Naive thymus-derived CD4-positive, alpha-beta T cell (primary cell): ENCODE measurements at places on chromosomes 3 and 15.

DNA sequence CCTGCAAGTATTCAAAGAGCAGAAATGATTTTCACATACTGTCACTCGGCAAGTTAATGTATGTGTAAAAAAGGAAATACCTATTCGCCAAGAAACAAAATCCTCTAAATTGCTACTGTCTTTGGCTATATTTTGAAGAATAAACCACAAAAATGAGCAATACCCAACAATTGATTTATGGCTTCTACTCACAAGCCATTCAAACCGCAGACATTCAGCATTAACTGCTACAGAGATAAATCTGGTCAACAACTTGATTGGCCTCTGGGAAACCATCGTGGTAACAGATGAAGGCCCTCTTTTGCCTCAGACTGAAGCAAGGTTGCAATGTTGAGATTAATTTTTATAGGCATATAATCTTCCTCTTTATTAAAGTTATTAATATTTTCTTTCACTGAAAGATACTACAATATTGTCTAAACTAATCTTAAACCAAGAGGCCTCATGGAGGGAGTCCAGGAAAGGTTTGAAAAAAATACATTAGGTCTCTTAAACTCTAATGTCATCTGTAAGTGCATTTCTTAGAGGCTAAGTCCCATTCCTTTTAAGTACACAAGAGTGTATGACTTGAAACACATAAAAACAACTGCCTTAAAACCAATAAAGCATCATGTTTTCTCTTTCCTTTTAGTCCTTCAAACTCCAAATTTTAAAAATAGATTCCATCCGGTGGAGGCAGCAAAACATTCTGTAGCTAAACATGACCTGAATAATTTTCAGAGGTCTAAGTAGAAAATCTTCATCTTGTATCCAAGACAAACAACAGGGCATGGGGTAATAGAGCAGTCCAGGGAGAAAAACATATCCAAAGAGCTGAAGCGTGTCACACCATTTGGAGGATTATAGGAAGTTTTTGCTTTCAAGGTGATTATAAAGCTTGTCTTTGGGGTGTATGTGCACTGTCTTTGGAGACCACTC lies 162.4 kb upstream of the TGFBR2 start:
- no peak for DNase-seq

DNA sequence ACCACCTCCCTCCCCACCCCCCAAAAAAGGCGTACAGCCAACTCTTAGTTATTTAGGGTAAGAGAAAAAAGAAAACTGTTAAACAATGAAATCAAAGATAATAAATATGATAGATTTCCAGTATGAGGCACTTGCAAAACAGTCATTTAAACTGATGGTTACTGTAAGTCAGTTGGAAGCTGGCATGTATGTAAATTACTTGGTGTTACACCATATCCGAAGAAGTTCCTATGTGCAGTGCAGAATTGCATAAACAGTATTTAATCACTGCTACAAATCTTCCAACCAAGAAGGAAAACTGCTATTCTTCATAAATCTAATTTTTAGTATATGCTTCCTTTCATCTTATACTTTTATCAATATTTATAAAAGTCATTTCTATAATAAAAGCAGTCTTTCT lies 62.0 kb downstream of the LEO1 start:
- no peak for DNase-seq

- no peak for DNase-seq
These were observed 525.8 kb downstream of the SHQ1 start for GRCh38 chr3:72322264-72322976.

GRCh38 chr15:91061997-91062396 lies 38.1 kb upstream of the SV2B start:
- DNase-seq, result no peak

DNA sequence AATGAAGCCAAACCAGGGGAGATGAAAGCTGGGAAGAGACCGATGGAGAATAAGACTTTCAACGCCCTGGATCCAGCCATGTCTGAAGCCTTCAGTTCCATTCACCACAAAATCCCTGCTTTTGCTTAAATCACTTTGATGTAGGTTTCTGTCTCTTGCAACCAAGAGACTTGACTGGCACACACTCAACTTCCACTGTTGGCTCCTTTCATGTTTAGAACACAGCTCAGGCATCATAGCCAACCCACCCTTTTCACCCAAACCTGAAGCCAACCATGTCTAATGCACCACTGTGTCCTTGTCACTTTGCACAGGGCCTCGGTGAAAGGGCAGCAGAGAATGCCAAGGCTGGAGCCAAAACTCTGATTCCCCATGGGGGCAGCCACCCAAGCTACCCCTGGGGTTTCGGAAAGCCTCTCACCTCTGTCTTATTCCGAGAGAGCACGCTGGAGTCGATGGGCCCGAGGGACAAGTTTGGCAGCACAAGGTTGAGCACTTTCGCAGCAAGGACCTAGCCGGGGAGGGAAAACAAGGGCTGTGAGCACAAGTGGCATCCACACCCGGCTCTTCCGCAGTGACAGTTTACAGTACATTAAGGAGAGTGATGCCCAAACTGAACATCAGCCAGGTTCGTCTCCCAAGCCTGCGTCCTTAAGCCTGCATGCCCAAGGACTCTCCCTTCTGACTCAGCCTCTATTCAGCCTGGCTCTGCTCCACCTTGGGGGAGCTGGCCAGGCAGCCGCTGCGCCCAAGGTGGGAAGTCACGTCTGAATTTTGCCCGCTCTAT lies 37.6 kb downstream of the ABTB1 start:
- DNase-seq, result no peak

DNA sequence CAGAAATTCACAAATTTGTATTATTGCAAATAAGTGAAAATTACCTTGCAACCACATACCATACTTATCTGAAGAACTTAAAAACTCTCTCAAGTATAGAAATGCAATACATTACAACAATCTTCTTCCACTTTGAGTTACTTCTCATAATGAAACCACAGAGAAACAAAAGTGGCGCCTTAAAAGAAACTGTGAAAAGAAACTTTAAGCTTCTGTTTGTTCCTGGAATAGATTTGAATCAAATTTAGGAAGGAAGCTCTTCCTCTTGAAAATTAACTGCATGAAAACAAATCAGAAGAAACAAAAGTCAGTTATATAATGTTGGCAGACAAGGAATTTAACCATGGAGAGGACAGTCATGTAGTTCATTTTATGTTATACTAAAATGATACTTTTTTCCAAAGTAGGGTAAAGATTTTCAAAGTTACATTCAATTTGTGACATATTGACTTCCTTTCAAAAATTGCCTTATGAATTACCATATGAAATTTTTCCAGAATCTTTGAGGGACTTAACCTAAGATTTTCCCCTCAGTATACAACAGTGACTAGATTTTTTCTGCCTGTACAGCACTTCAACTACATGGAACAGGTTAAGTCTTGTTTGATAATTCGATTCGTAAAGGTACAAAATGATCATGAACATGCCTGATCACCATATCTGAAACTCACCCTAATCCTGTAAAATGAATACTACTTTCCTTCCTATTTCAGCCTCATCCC lies 57.6 kb upstream of the TNFSF10 start:
- DNase-seq, result no peak

GRCh38 chr3:49454898-49455681 lies 15.0 kb upstream of the DAG1 start:
- no peak for DNase-seq

GRCh38 chr3:71584394-71585011 lies 975 bp upstream of the FOXP1 start:
- DNase-seq, result peak; percentile 39

- DNase-seq, result no peak
These were observed 886.3 kb downstream of the ROBO1 start for GRCh38 chr3:78881501-78881900.

- DNase-seq, result no peak
These were observed 45.1 kb downstream of the WHAMM start for GRCh38 chr15:82854554-82854953.

- peak; percentile 37 for DNase-seq
These were observed 28.4 kb upstream of the SMAD6 start for GRCh38 chr15:66673410-66674322.

DNA sequence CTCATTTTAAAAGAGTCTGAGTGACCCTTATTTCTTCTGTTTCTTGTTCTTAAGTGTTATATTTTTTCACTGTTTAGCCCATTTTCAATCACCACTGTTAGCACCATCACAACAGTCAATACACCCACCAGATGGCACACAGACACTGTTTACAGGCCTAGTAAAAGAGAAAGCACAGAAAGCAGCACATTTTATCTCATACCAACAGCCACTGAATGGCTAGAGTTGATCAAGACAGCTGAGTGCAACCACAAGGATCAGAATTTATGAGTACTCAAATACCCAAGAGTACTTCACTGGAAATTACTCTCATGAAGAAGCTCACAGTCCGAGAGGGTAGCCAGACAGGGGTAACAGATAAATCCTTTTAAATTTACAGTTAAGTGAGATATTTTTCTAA lies 127.0 kb downstream of the TFDP2 start:
- DNase-seq, result no peak

DNA sequence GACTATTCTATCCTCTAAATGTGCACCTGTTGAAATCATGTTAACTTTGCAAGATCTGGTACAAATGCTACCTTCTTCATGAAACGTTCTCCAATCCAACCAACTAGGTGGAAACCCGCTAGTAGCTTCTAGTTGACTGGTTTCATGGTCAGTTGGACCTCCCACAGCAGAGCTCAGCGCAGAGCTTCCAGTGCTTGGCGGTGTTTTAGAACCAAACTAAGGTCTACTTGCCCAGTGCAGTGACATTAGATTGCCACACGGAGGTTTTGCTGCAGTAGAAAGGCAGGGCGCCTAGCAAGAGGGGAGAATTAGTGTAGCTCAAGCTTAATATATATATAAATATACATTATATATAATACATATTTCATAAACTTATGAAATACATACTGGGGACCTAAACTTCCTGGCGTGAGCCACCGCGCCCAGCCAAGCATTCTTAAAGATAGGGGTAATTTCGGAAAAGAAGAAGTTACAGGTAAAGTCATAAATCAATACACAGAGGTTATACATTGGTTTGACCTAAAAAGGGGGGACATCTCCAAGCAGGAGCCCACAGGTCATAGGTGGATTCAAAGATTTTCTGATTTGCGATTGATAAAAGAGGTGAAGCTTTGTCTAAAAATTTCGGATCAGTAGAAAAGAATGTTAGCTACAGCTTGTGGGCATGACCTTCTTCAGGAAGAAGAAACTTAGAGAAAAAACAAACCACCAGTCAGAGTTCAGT lies 2.1 kb upstream of the OXSR1 start:
- DNase-seq, result peak; percentile 24

DNA sequence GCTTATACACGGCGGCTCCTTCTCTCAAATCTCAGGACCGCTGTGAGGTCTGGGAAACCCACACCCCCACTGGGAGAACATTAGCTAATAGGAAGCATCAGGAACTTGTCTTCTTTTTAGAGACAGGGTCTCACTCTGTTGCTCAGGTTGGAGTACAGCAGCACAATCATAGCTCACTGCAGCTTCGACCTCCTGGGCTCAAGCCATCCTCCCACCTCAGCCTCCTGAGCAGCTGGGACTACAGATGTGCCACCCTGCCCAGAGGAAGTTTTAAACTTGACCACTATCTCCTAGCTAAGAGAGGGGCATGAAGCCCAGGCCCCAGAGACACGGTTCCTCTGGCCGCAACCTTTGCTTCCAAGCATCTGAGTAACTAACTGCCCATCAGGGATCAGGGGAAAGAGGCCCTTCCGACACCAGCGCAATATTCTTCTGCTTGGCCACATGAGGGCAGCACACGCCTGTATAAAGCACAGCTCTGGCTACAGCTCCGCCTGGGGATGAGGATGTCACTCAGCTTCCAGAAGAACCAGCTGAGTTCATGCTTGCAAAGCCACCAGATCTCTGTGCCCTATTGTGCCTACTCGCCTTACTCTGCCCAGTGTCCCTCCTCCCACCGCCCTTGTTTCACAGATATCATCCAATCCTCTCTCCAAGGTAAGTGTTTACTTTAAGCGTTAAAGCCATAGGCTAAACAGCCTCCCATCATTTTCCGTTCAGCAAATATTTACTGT lies 57.6 kb upstream of the SLC6A11 start:
- DNase-seq, result peak; percentile 8

GRCh38 chr3:133838296-133838789 lies 32.7 kb downstream of the SRPRB start:
- no peak for DNase-seq

DNA sequence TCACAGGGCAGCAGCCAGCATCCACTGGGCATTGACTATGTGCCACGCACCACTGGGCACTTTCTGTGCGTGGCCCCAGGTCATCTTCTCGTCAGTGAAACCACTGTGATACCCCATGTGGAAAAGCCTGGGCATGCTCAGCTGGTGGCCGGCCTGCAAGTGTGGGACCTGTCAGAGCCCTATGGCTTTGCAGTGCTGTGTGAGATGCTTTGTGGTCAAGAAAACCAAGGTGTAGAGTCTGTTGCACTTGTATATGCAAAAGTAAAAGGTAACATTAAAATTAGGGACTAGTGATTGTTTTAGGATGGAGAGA lies 69.5 kb downstream of the PGPEP1L start:
- no peak for DNase-seq

- no peak for DNase-seq
These were observed 160.9 kb downstream of the IGF1R start for GRCh38 chr15:98809273-98809672.

DNA sequence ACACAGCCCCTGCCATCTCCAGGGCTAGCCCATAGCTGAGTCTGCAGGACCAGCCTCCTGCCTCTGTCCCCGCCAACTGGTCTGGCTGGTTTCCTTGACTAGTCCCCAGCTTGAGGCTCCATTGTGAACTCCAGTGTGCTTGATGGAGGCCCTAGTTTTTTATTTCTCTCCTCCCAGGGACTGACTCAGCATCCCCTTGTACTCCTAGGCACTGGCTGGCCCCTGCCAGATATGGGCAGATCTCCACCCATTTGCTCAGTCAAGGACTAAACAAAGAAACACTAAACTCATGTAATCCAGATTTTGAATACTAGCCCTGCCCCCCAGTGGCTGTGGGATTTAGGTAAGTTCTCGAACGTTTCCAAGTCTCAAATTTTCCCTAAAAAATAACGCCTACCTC lies 415.4 kb upstream of the RORA start:
- no peak for DNase-seq

DNA sequence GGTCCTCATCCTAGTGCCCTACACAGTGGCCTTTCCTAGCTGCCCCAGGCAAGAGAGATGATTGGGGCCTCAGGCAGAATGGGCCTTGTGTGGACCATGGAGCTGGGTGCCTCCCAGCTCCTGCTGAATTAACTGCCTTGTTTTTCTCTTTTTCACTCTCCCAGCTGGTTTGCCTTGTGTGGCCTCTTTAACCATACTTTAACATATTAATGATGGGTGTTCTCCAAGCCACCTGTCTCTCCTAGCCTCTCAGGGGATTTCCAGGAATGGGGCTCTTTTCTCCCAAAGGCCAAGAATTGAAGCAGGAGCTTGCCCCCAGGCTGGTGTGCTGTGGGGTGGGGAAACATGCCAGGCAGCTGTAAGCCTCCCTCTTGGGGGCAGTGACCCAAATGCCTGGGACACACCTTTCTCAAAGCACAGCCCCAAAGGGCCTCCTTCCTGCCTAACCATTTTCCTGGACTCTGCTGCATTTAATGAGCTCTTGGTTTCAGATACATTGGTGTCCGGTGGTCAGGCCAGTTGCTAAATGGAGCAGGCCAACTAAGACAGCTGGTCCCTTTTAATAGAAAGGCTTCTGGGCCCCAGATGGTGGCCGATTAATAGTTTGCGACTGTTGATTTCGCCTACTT lies 5.6 kb downstream of the ALPK3 start:
- no peak for DNase-seq
